ENCODE measurements at places on chromosomes 4 and X.
A peak's percentile ranks its signal among the peaks of the same experiment; 100 is the strongest.

DNA sequence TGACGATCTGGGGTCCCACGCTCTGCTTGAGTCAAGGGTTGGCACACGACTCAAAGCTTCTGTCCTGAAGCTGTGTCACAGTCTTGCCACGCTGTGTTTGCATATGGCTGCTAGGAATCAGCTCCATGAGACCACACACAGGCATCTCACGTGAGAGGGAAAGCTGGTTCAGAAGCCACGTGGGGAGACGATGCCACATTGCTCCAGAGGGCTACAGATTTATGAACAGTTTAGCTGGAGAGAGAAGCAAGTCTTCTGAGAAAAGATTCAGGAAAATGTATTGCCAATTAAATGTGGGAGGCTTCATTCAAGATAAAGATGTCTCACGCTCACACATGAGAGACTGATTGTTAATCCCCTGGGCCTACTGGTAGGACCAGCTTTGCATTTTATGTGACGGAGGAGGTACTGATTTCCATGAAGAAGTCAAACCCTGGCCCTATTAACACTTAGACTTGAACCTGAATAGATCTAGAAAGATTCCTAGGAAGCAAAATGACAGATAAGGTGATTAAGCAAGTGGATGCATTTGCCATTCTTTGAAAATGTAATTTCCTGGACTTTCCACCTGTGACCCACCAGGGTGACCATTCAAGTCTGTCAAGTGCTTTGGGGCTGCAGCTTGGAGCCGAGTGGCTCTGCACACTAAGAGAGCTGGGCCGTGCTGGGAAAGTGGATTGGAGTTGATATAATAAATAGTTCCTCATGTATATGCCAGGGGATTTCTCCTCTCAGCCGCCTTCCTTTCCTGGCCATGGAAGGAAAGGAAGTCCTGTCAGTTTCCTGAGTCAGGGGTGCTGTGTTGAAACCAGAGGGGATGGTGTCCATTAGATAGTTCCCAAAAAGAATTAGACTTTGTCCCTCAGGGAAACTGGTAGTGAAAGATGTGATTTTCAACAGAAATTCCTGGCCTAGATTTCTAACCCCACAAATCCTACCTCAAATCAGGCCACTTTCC lies 29.0 kb downstream of the ENPP6 start:
- no peak for DNase-seq

DNA sequence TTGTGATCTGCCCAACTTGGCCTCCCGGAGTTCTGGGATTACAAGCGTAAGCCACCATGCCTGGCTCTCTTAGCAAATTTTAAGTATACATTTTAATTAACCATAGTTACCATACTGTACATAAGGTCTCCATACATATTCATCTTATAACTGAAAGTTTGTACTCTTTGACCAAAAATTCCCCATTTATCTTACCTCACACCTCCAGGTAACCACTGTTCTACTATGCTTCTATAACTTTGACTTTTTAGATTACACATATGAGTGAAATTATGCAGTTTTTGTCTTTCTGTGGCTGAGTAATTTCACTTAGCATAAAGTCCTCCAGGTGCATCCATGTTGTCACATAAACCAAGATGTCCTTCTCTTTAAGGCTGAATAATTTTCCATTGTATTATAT lies 17.4 kb downstream of the C4orf51 start:
- no peak for DNase-seq

DNA sequence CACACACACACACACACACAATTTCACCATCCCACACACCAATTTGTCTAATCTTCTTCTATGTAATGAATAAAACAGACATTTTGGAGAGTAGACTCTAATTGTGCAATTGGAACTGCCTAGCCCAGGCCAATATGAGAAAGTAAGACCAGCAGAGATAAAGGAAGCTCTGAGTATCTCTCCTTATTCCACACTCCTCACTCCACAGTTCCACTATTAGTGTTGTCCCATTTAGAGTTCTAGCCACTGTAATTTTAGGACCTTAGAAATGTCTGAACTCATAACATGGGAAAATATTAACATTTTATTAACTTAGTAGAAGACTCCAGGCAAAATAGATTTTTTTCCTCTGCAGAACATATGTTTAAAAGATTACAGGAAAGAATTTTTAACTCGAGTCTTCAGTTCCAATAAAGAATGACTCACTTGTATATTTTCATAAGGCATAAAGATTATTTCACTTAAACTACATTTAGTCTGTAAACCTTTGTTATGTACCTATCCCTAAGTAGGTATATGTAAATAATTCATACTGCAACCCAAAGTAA lies 297.6 kb upstream of the INTU start:
- no peak for DNase-seq

- DNase-seq: no peak
Observed at GRCh38 chr4:139460565-139460964, 6.6 kb downstream of the RAB33B start.

GRCh38 chrX:12771445-12772069 lies 19.7 kb upstream of the PRPS2 start:
- peak; percentile 74 for DNase-seq

- no peak for DNase-seq
Observed at GRCh38 chr4:128227991-128228571, 59.5 kb downstream of the PGRMC2 start.

DNA sequence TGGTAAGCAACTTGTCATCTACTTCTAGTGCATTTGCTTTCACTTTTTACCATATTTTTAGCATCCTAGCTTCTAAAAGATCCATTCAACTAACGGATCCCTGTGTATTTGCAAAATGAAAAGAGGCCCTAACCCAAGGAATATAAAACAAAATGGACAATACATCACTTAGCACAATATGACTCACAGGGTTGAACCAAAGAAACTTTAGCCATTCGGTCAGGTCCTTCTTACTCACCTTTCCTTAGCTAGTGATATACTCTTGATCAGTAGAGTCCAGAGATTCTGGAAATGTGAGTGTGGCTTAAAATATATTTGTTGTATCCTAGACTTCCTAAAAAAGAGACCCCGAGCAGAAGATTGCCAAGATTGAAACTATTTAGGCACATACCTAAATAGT lies 19.5 kb downstream of the TMPRSS11E start:
- DNase-seq: no peak

DNA sequence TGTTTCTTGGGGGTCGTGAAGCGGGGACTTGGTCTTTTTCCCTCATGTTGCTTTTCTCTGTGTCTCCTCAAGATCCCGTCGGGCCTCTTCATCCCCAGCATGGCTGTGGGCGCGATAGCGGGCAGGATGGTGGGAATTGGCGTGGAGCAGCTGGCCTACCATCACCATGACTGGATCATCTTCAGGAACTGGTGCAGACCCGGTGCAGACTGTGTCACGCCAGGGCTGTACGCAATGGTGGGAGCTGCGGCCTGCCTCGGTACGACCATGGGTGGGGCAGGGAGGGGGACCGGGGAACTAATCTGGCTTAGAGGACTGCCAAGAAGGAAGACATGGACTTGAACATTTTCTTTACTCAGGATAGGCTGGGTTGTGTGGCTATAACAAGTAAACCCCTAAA lies 55.6 kb downstream of the CLCN4 start:
- no peak for DNase-seq

GRCh38 chr4:129852434-129852833 lies 756.5 kb downstream of the C4orf33 start:
- no peak for DNase-seq

- no peak for DNase-seq
Observed at GRCh38 chr4:101500742-101501141, 153.4 kb upstream of the PPP3CA start.

- no peak for DNase-seq
Observed at GRCh38 chrX:70293621-70294020, 3.7 kb downstream of the KIF4A start.

Data from activated CD4-positive, alpha-beta T cell treated with anti-CD3 and anti-CD28 coated beads, Interleukin-2, Interleukin-4, amounts not matched to agents 100 ng/mL and 50 ng/mL, durations not matched to agents 16 hours and 8 hours (primary cell).